Activated CD4-positive, CD25-positive, alpha-beta regulatory T cell (primary cell): ENCODE measurements at places on chromosomes 5 and 9.

DNA sequence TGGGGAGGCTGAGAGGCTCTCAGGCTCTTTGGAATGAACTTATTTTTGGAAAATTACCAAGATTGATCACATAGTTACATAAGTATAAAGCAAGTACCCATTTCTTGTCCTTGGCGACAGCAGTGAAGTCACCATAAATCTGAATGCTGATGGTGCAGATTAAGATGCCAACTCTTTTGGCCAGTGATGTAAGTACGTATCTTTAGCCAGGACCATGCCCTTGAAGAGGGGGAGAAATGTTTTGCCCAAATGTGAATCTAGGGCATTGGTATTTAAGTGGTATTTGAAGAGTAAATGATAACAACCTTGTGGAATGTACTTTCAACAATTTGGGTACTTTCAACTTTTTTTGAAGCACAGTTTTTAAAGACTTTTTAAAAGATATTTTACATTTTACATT, 68.2 kb upstream of the RAD23B start:
- DNase-seq, result no peak

GRCh38 chr9:92147030-92147851, 32.0 kb upstream of the SPTLC1 start:
- no peak for DNase-seq

GRCh38 chr9:35844628-35845270, 15.7 kb downstream of the TMEM8B start:
- DNase-seq, result no peak

DNA sequence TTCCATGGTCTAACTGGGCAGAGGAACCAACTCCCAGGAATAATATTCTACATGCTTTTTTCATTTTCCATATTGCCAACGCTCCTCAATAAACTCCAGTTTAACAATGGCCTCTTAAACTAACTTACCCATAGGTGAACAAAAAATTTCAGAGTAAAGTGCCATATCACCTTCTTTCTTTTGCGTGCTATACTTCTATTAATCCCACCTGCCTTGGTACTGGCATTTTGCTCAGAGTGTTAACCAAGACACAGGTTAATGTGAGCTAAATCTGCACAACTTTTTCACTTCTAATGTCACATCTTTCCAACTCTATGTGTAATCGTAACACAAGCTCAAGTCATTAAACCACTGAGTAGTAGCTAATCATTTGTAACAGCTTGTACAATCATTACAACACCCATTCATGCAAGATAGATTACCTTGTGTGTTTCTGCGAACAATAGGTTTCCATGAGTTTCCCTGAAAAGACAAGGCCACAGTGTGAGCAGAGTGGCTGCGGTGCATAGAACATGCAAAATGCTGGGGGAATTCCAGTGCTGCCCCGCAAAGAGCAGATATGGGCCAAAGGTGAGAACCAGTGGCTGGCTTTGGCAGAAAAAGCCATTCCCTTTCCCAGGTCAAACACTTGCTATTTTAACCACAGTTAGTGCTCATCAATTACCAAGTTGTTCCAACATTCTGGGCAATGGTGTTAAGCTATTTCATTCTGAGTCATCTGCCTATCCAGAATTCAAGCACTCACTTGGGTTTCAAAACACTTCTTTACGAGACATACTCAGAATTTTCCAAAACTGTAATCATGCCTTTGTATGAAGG, 42.8 kb downstream of the TIMD4 start:
- no peak for DNase-seq

- no peak for DNase-seq
Measured at GRCh38 chr5:172749881-172750633, 20.9 kb downstream of the DUSP1 start.

DNA sequence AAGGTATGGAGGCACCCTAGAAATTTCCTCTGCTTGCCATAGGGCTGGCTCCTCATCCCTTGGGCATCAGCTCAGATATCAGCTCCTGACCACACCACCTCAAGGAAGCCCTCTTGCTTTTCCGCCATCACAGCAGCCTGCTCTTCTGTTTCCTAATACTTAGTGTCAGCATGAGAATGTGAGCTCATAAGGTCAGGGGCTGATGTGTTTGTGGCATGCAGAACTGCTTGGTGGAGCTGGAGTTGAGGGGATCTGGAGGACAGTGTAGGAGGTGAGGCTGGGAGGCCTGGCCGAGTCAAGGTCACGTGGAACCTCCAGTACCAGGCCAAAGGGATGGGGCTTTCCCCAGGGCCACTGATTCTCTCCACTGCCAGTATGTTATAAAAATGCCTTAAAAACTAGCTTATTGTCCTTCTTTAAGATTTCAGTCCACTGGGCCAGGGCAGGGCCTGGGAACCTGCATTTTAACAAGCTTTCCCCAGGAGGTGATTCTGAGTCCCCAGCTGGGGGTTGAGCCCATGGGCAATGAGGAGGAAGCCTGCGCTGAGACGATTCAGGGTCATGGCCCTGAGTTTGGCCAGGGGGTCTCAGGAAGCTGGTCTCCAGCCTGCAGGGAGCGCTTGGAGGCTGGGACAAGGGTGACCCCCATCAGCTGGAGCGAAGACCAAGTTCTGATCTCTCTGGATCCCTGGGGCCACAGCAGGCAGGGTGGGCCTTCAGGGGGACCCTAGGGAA, 28.6 kb downstream of the DAB2IP start:
- DNase-seq, result no peak

- DNase-seq, result no peak
Measured at GRCh38 chr5:78540335-78541085, 108.1 kb downstream of the LHFPL2 start.

- DNase-seq, result no peak
Measured at GRCh38 chr9:100408546-100409175, 18.3 kb upstream of the MSANTD3 start.

DNA sequence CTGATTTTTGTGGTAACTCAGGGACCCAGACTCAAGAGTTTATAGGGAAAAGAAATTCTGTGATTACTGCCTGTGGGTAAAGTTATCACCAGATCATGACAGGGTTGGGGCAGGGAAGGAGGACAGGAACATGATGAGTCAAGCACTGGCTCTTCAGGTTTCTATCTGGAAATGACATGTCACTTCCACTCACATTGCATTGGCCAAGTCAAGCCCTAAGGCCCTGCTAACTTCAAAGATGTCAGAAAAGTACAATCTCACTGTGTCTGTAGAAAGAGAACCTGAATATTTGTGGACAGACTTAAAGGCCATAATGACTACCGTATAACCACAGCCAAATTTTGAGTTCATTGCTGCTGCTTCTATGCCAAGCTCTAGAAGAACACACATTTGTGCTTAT, 187.7 kb downstream of the TLE4 start:
- no peak for DNase-seq

DNA sequence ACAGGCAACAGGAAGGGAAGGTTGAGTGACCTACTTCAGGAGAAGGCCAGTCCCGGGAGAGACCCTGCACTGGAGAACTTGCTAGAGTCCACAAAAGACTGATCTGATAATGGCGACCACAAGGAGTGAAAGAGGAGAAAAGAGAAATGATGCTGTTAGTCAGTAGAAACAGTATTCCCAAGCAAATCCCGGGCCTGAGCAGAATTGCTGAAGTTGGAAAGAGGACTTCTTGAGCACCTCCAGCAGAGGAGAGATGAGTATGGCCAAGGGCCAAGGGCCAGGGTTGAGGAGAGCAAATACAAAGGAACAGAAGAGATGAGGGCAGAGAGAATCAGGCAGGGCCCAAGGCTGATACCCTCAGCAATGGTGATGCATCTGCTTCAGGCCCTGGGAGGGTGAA, 392.2 kb downstream of the EBF1 start:
- DNase-seq, result no peak
